ENCODE measurements at places on chromosomes 12 and 14. TPM values are rescaled to one million over a fixed set of nuclear protein-coding genes. Genes with fewer than 3 reads are reported as not detected.

GRCh38 chr12:10279937-10280336, 27.7 kb upstream of the KLRD1 start:
- peaks cover 3% of the 10 kb centered on the region for H3K27me3 ChIP-seq
- no peak overlapping the region for H3K4me3 ChIP-seq
- no peak for DNase-seq
- H3K4me1 ChIP-seq = no peaks in the 10 kb centered on the region
- H3K36me3 ChIP-seq = no peaks in the 10 kb centered on the region

DNA sequence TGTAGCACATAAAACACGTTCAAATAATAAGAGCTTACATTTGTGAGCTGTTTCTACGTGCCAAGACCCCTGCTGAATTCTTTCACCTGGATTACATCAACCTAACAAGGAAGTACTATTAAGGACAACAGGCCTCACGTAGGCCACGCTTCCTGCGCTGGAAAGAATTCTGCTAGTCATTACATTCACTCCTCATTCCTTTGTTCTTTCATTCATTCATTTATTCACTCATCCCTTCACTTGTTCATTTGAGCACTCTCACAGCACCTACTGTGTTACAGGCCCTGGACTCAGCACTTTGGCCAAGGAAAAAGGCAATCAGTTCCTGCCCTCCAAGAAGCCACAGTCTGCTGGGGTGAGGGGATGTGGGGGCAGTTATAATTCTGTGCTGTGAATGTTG, 28.2 kb downstream of the TESC start:
- DNase-seq = no peak
- no peak overlapping the region for H3K27ac ChIP-seq
- no peaks in the 10 kb centered on the region for H3K36me3 ChIP-seq

- peak; percentile 65 for DNase-seq
- peak overlapping the region; percentile 1 for H3K4me3 ChIP-seq
- peak overlapping the region; percentile 78 for H3K27ac ChIP-seq
- peaks cover 78% of the 10 kb centered on the region for H3K4me1 ChIP-seq
- no peaks in the 10 kb centered on the region for H3K27me3 ChIP-seq
These were observed 424.0 kb downstream of the ZFP36L1 start for GRCh38 chr14:68368850-68369249.

DNA sequence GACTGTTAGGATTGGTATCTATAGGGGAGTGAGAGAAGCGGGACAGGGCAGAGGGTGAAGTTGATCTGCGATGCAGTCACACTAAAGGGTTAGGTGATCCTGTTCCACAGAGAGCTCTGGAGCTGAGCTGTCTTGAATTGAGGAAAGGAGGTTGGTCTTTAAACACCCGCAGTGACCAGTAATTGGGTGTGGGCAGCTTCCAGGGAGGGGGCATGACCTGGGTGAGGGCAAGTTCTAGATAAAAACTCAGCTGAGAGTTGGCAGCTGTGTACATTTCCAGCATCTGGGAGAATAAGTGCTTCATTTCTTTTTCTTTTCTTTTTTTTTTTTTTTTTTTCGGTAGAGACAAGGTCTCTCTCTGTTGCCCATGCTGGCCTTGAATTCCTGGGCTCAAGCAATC, 35.1 kb downstream of the RDH12 start:
- no peak overlapping the region for H3K27ac ChIP-seq
- no peaks in the 10 kb centered on the region for H3K27me3 ChIP-seq
- no peaks in the 10 kb centered on the region for H3K4me1 ChIP-seq
- DNase-seq = no peak
- no peaks in the 10 kb centered on the region for H3K36me3 ChIP-seq

GRCh38 chr12:121712190-121712460, 427 bp upstream of the TMEM120B start:
- peak overlapping the region; percentile 48 for H3K27ac ChIP-seq
- no peak for DNase-seq
- peak overlapping the region; percentile 83 for H3K4me3 ChIP-seq
- H3K4me1 ChIP-seq = peaks cover 22% of the 10 kb centered on the region

DNA sequence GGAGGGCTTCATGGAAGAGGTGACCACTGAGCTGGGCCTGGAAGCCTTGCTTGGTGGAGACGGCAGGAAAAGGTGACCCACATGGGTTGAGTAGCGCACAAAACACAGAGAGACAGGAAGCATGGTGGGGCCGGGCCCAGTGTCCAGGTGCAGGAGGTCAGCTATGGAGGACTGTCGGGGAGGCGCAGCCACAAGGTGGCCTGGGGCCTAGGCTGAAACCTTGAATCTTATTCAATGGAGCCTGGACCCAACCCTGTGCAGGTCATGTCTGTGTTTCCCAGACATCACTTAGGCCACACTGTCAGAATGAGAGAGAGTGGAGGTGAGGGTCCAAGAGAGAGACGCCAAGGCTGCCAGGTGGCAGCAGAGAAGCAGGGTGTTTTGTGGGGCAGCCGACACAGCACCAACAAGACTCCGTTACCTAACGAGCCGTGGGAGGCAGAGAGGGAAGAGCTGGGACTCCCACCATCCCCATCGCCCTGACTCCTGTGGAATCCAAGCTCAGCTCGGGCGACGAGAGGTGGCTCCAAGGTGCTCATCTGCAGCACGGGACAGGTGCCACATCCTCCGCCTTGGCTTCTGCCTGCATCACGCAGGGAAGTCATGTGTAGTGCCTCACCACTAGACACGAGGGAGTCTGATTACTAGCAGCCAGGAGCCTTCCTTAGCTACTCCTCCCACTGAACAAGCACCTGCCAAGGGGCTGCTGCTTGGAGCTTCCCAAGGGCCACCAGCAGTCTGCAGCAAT, 38.7 kb downstream of the DEGS2 start:
- no peak for DNase-seq
- H3K27ac ChIP-seq = no peak overlapping the region
- no peak overlapping the region for H3K4me3 ChIP-seq
- no peaks in the 10 kb centered on the region for H3K27me3 ChIP-seq

DNA sequence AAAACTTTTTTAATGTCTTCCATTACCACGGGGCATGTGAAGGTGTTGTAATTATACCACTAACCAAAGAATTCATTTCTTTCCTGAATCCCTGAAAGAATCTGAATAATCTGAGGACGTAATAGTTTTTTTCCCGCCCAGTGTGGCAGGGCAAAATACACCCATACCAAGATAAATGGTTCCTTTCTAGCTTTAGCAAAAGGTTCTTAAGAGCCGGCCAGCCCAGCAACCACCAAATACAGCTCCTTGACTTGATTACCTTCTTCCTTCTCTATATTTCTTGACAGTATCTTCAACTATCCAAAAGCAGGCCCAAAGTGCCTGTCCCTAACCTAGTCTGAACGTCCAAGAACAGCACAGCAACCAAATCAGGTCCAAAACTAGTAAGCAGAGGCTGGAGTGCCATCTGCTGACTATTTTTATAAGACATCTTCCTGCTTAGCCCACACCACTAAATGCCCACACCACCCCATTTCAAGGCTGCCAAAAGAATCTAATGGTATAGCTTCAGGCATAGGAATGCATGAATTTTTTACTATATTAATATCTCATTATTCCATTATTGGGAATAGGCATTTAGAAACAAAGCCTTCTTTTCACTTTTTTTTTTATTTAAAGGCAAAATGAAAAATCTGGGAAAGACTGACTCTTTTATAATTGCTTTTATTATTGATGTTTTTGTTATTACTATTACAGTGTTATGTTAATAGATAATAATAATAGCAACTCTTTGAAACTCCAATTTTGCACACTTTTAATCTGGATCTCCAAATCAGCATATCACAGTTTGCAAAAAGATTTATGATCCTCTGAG, 524.4 kb downstream of the MED13L start:
- peak; percentile 9 for DNase-seq
- no peak overlapping the region for H3K4me3 ChIP-seq
- H3K36me3 ChIP-seq = no peaks in the 10 kb centered on the region
- no peaks in the 10 kb centered on the region for H3K27me3 ChIP-seq
- no peak overlapping the region for H3K27ac ChIP-seq
- H3K4me1 ChIP-seq = no peaks in the 10 kb centered on the region

DNA sequence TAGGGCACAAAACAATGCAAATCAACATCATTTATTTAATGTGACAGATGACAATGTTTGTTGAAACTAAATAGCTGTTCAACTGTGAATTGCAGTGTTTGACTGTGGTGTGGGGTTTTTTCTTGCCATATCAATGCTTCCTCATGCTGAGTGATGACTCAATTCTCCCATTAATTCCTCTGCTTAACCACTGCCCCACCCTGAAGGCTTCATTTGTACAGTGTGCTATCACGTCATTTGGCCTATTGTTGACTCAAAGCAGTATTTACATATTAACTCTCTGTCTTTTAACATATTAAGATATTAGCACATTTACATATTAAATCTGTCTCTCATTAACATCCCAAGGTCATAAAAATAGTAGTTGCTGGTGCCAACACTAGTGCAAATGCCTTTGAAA, 164.8 kb upstream of the NRXN3 start:
- H3K4me3 ChIP-seq = no peak overlapping the region
- DNase-seq = no peak
- no peaks in the 10 kb centered on the region for H3K4me1 ChIP-seq
- peaks cover 2% of the 10 kb centered on the region for H3K27me3 ChIP-seq
- no peak overlapping the region for H3K27ac ChIP-seq

DNA sequence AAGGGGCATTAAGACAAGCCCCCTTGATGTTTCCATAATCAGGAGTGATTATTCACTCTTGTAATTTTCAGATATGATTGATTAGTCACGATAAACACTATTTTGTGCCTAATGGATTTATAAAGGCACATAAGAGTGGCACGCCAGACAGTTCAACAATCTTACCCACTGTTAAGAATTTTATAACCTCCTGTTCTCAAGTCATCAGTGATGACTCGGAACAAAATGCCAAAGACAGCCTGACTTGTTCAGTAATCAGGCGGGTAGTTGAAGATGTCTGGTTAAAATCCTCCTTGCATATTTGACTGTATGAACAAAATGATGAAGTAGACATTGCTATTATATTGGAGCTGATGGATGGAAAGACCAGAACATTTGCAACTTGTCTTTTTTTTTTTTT, 212.1 kb upstream of the RMST start:
- no peaks in the 10 kb centered on the region for H3K27me3 ChIP-seq
- no peaks in the 10 kb centered on the region for H3K36me3 ChIP-seq
- no peak for DNase-seq

GRCh38 chr14:51014086-51014485, 69.8 kb upstream of the PYGL start:
- H3K4me3 ChIP-seq = no peak overlapping the region
- H3K27me3 ChIP-seq = no peaks in the 10 kb centered on the region
- no peak for DNase-seq
- no peaks in the 10 kb centered on the region for H3K36me3 ChIP-seq
- no peak overlapping the region for H3K27ac ChIP-seq

DNA sequence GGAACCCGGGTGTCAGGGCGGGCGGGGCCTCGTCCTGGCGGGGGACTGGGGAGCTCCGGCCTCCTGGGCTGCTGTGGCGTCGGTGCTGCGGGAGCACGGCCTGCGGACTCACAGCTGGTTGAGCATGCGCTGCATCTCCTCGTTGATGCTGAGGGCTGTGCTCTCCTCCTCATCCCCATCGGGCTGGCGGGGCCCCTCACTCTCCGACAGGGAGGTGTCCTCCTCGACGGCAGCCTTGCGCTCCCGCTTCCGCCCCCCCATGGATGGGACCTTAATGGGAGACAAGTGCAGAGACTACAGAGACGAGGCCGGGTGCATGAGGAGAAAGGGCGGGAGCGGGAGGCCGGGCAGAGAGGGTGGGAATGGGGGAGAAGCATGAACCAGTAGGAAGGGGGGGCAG, 7.3 kb downstream of the IFFO1 start:
- peaks cover 5% of the 10 kb centered on the region for H3K4me1 ChIP-seq
- no peak overlapping the region for H3K27ac ChIP-seq
- peaks cover 62% of the 10 kb centered on the region for H3K36me3 ChIP-seq
- DNase-seq = no peak

DNA sequence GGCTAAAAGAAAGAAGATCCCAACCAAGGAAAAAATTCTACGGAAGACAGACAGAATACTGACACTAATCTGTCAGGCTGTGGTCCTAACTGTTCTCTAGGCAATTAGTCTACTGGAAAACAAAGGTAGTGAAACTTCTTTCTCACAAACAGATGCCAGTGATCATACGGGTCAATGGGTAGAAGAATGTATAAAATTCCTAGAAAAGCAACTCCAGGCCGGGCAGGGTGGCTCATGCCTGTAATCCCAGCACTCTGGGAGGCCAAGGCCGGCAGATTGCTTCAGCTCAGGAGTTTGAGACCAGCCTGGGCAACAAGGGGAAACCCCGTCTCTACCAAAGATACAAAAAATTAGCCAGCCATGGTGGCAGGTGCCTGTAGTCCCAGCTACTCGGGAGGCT, 64.8 kb downstream of the HECTD4 start:
- no peak overlapping the region for H3K27ac ChIP-seq
- DNase-seq = no peak
- no peaks in the 10 kb centered on the region for H3K4me1 ChIP-seq
- no peak overlapping the region for H3K4me3 ChIP-seq
- H3K27me3 ChIP-seq = no peaks in the 10 kb centered on the region

GRCh38 chr12:124497039-124497438, 70.4 kb downstream of the NCOR2 start:
- H3K27me3 ChIP-seq = no peaks in the 10 kb centered on the region
- no peak overlapping the region for H3K4me3 ChIP-seq
- no peaks in the 10 kb centered on the region for H3K36me3 ChIP-seq
- no peak for DNase-seq
- no peak overlapping the region for H3K27ac ChIP-seq
- peaks cover 33% of the 10 kb centered on the region for H3K4me1 ChIP-seq

DNA sequence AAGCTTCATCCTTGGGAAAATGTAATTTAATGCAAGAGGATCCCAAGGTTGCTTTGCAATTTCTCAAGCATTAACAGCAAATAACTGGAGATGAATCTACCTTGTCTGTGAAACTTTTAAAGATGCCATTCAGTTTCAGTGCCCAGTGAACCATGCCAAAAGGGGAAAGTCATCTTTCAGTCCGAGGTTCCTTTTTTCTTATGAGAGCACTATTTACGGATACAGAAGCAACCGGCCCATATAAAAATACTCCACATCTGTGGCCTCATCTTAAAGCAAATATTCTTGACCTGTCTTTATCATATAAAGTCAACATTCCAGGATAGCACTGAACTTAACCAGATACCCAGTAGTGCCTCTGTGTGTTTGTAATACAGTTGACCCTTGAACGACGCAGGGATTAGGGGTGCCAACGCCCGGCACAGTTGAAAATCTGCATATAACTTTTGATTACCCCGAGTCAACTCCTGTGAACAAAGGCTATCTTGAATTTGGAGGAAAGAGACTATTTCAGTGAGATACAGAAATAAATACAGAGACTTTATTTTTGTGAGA, 209.4 kb downstream of the PCNX1 start:
- peak overlapping the region; percentile 78 for H3K27ac ChIP-seq
- DNase-seq = peak; percentile 64
- peaks cover 3% of the 10 kb centered on the region for H3K36me3 ChIP-seq
- H3K4me1 ChIP-seq = peaks cover 24% of the 10 kb centered on the region
- peak overlapping the region; percentile 21 for H3K4me3 ChIP-seq
- H3K27me3 ChIP-seq = no peaks in the 10 kb centered on the region

TAS2R30 gene
- not detected for polyA plus RNA-seq

AICDA gene
- not detected for polyA plus RNA-seq

C1RL gene
- 14.3 TPM for polyA plus RNA-seq

C14orf119 gene
- 6.6 TPM for polyA plus RNA-seq

WNT5B gene
- polyA plus RNA-seq = 0.33 TPM

FKBP11 gene
- 52.5 TPM for polyA plus RNA-seq

ACOT6 gene
- not detected for polyA plus RNA-seq

MMP17 gene
- 140 TPM for polyA plus RNA-seq

ATL1 gene
- 2.9 TPM for polyA plus RNA-seq

ASIC1 gene
- polyA plus RNA-seq = not detected
